Lower lobe of right lung (tissue), 2 donors: ENCODE measurements at places on chromosomes 1 and 21.

DNA sequence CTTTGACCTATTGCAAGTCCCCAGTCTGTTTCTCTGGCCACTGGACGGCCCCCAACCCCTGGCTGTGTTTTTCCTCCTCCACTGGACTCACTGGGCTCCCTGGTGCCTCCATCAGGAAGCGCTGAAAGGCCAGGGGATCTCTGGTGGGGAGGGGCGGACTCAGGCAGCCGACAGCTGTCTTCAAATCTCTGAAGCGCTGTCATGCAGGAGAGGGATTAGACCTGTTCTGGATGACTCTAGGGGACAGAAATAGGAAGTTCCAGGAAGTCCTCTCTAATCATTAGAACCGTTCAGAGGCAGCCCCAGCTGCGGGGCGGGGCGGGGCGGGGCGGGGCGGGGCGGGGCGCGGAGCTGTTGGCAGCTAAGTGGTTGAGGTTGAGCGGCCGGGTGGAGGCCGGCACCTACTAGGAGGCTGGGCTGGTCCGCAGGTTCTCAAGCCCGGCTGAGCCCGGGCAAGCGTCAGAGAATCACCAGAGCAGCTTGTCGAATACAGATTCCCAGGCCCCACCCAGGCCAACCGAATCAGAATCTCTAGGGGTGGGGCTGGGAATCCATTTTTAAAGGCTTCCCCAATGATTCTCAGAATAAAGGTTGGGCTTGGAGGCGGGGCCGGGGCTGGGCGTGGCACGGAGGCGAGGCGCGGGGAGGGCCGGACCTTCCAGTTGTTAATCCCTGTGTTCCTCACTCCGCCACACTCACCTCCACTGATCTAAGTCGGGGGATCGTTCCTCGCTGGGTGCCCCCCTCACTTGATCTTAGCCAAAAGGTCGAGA, 11.4 kb upstream of the PHLDA3 start:
- H3K36me3 ChIP-seq = peaks cover 24% of the 10 kb centered on the region
- DNase-seq = peak; percentile 91
- peak overlapping the region; percentile 69 for H3K27ac ChIP-seq
- peak overlapping the region; percentile 50 for H3K4me3 ChIP-seq
- no peaks in the 10 kb centered on the region for H3K27me3 ChIP-seq
- peaks cover 29% of the 10 kb centered on the region for H3K4me1 ChIP-seq

DNA sequence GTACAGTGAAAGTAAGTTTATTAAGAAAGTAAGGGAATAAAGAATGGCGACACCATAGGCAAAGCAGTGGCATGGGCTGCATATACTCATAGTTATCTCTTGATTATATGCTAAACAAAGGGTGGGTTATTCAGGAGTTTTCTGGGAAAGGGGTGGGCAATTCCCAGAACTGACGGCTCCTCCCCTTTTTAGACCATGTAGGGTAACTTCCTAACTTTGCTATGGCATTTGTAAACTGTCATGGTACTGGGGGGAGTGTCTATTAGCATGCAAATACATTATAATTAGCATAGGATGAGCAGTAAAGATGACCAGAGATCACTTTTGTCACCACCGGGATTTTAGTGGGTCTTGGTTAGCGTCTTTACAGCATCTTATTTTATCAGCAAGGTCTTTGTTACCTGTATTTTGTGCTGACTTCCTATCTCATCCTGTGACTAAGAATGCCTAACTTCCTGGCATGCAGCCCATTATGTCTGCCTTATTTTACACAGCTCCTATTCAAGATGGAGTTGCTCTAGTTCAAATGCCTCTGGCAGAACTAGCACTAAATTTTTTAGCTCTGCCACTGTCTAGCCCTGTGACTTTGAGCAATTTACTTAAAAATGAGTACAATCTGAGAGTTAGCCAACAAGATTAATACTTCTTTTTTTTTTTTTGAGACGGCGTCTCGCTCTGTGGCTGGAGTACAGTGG, 110.3 kb upstream of the PALMD start:
- no peaks in the 10 kb centered on the region for H3K36me3 ChIP-seq
- H3K4me3 ChIP-seq = no peak overlapping the region
- H3K27ac ChIP-seq = no peak overlapping the region
- H3K27me3 ChIP-seq = no peaks in the 10 kb centered on the region
- H3K4me1 ChIP-seq = no peaks in the 10 kb centered on the region

GRCh38 chr1:110615548-110616130, 9.5 kb upstream of the KCNA2 start:
- H3K4me3 ChIP-seq = no peak overlapping the region
- no peaks in the 10 kb centered on the region for H3K36me3 ChIP-seq
- DNase-seq = peak; percentile 58

- H3K27ac ChIP-seq = no peak overlapping the region
- H3K4me1 ChIP-seq = no peaks in the 10 kb centered on the region
- no peak for DNase-seq
- H3K4me3 ChIP-seq = no peak overlapping the region
Measured at GRCh38 chr1:230728710-230729392, 14.9 kb upstream of the AGT start.

DNA sequence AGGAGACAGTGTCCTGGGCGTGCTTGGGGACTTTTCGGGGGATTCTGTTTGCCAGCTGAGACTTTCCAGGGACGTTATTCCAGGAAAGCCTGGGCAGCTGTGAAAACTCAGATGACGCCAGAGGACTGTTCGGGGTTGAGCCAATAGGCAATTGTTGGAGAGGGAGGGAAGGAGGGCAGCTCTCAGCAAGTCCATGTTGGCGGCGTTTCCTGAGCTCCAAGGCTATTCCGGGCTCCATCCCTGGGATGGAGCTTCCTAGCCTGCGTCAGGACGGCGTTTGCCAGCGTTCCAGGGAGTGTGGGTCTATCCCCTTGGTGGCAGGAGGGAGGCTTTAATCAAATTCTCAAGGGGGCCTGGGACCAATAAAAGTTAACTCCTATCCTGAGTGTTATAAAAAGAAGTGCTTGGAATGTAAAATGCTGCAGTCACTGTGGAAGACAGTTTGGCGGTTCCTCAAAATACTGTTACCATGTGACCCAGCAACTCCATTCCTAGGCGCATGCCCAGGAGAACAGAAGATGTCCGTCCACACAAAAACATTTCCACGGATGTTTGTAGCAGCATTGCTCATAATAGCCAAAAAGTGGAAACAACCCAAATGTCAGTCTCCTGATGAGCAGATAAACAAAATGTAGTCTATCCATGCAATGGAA, 15.2 kb downstream of the SLC27A3 start:
- no peaks in the 10 kb centered on the region for H3K27me3 ChIP-seq
- H3K36me3 ChIP-seq = no peaks in the 10 kb centered on the region
- peak overlapping the region; percentile 25 for H3K4me3 ChIP-seq
- H3K4me1 ChIP-seq = peaks cover 23% of the 10 kb centered on the region

- H3K4me3 ChIP-seq = no peak overlapping the region
- no peak for DNase-seq
- peaks cover 27% of the 10 kb centered on the region for H3K27me3 ChIP-seq
- no peak overlapping the region for H3K27ac ChIP-seq
- no peaks in the 10 kb centered on the region for H3K36me3 ChIP-seq
Measured at GRCh38 chr1:71049951-71050598, 2.5 kb upstream of the PTGER3 start.

- no peak for DNase-seq
- no peaks in the 10 kb centered on the region for H3K27me3 ChIP-seq
- no peak overlapping the region for H3K4me3 ChIP-seq
- peaks cover 39% of the 10 kb centered on the region for H3K4me1 ChIP-seq
- H3K27ac ChIP-seq = no peak overlapping the region
Measured at GRCh38 chr1:9691108-9691445, 39.5 kb downstream of the PIK3CD start.

DNA sequence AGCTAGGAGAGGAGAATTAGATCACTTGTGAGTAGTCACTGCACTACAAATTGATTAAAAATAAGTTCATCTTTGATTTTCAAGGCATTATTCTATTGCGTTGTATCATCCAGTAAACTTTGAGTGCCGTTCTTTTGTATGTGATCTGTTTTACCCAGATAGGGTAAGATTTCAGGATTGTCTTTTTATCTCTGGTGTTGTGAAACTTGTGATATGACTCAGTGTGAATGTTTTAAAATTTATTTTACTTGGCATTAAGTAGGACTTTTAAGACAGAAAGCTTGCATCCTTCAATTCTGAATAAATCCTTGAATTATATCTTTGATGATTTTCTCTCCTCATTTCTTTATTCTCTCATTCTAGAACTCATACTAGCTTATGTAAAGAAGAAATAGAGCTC, 93.3 kb upstream of the ADAMTS5 start:
- no peak overlapping the region for H3K27ac ChIP-seq
- H3K27me3 ChIP-seq = no peaks in the 10 kb centered on the region
- DNase-seq = no peak
- no peak overlapping the region for H3K4me3 ChIP-seq
- H3K36me3 ChIP-seq = no peaks in the 10 kb centered on the region
- H3K4me1 ChIP-seq = no peaks in the 10 kb centered on the region
